ENCODE measurements at places on chromosomes 2 and 18.

GRCh38 chr2:37891846-37892435 lies 33.1 kb upstream of the RMDN2 start:
- no peak for DNase-seq

DNA sequence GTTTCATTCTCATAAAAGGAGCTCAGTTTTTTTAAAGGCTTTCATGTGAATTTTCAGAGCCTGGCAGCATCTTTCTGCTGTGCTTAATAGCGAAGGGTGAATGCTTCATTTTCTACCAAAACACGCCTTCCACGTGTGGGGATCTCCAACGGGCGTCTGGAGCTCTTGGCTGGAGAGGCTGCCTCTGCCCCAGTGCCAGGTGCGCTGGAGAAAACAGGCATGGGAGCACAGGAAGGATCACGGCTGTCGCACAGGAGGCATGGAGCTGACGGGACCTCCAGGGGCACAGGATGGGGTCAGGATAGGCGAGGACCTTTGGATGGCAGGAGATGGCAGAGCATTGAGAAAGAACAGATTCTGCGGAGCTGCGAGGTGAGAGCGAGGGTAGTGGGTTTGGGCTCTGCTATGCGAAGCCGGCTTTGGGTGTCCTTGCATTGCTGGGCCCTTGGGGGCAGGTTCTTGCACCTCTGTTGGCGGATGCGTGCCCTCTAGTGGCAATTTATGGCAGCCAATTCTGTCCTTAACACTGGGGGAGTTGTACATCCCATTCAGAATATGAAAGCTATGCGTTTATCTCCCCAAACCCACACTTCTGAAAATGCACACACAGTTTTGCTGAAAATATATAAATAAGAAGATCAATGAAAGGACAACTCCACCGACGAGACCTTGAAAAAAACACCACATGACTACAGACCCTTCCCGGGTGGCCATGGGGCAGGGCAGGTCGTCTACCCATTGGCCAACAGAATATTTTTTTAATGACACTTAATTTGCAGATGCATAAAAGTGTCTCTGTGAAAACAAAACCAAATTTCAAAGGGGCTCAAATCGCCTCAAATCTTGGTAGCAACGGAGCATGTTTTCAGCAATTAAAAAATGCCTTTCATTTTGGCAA lies 90.4 kb upstream of the SLC35G4 start:
- DNase-seq, result peak; percentile 47

- no peak for DNase-seq
Observed at GRCh38 chr2:101610750-101611315, 86.7 kb upstream of the MAP4K4 start.

DNA sequence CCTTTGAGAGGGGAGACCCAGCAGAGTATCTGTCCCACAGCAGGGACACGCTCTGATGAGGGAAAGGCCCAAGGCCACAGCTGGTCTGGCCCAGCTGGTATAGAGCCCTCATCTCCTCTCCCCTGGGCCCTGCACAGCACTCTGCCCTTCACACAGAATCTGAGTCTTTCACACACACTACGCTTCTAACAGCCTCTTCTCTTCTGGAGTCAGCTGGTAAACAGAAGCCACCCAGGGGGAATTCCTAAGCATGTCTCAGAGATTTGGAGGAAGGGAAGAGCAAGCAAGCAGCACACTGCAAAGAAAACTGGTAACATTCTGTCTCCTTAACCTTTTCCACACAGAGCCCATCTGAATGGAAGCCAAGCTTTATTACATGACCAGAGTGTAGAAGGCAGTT lies 121.1 kb upstream of the ACAA2 start:
- no peak for DNase-seq

DNA sequence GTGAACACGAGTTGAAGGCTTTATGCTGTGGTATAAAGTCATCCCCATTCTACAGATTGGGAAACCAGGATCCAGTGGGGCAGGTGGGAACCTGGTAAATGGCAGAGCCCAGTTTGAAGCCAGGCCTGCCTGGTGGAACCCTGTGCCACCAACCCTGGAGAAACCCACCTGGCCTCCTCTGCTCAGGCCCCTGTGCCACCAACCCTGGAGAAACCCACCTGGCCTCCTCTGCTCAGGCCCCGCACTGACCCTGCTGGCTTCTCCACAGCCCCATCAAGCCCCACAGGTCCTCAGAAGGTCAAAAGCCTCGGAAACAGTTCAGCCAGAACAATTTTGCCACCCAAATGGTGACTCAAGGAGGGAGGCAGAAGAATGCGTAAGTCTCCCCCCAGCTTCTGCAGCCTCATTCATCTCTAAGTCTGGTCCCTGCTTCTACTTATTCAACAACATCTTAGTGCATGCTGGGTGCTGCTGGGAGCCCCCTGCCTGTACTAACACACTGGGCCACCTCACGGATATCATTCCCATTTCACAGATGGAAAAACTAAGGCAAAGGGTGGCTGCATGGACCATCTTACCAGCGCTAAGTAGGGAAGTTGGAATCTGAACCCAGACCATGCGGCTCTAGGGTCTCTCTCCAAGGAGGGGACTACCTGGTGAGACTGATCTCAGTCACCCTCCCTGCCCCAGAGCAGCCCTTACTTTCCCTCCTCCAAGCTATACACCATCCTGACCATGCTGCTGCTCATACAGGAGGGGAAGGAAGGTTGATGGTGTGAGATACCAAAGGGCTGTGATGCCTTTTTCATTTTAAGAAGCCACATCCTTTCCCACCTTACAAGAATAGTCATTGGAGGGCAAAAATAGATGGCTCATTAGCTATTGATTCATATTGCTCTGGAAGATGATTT lies 93.7 kb upstream of the ID2 start:
- DNase-seq, result no peak

DNA sequence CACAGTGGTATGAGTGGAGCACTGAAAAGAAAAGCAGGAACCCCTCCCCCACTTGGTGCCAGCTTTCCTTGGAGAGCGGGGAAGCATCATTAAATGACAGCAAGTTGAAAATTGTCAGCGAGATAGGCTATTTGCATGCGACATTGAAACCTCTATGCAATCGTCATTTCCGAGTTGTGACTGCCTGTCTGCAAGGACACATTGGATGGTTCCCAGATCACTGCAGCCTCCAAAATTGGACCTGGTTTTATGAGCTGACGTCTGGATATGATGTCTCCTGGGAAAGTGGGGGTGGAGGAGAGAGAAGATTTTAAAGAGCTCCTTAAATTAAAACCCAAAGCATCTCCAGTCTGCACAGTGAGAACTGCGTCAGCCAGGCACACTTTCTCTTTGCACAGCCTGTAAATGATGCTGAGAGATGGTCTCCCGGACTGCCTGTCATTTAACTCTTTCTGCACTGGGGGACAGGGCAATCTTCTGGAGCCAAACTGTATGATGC lies 57.8 kb upstream of the KIF5C start:
- no peak for DNase-seq

GRCh38 chr2:72893594-72894319 lies 6.5 kb downstream of the SPR start:
- peak; percentile 64 for DNase-seq

GRCh38 chr2:18703555-18703954 lies 114.2 kb upstream of the NT5C1B start:
- DNase-seq, result no peak

GRCh38 chr2:104932243-104932642 lies 78.3 kb downstream of the POU3F3 start:
- no peak for DNase-seq

- DNase-seq, result no peak
Observed at GRCh38 chr2:96526615-96527285, 9.8 kb upstream of the ARID5A start.

DNA sequence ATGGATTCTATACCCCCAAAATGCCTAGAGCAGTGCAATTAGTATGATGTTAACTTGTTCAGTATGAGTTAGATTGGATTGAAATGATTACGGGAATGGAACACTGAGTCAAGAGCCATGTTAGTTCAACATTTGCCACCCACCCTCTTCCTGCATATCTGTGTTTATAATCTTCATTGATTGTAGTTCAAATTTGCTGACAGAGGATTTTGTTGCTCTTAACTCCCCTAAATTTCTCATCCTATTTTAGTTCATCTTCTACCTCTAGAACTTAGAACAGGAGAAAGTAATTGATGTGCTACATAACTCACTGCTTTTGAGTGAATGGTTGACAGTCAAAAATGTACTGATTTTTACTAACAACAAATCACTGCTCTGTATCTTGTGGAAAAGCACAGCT lies 673.5 kb upstream of the NRXN1 start:
- no peak for DNase-seq

DNA sequence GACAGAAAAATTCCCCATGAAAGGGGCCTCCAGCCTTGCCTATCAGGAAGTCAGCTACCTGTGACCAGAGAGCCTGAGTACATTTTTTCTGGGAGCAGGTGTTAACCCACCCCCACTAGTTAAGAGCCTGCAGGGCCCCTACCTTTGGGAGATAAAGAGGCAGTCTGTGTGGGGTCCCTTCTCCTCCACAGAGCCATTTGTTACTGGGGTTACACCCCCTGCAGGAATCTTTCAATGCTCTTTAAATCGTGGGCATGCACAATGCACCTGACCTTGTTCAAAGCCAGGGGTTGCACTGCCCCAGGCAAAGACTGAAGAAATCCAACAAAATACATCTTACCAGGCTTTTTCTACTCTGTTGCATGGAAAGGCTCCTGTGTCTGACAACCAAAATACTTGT lies 15.7 kb upstream of the LYPD6 start:
- DNase-seq, result no peak

GRCh38 chr2:27959496-27959895 lies 69.0 kb downstream of the BABAM2 start:
- DNase-seq, result peak; percentile 22

DNA sequence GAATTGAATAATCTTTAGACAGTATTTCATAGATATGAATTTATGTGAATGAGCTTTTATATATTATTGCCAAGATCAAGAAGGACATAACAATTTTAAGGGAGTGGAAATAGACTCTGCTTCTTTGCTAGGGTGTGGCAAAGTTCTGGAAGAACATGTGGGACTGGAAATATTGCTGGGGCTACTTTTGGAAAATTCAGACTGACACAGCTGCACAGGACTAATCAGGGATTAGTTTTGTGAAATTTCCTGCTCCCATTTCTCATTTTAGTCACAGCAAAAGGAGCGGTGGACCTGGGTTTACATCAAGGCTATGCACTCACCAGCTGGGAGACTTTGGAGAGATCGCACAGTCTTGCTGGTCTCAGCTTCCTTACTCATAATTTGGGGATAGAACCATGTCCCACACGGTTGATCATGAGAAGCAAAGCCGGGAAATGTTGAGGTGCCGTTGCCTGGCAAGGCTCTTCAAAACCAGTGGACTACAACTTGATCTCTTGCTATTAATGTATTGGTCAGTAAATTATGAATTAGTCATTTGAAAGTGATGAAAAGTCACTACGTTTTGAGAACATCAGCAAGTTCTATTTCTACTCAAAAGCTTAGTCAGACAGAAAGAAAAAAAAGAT lies 42.4 kb downstream of the IL1RL2 start:
- no peak for DNase-seq

GRCh38 chr2:111659361-111660333 lies 224.3 kb downstream of the ANAPC1 start:
- no peak for DNase-seq

GRCh38 chr2:42839809-42840501 lies 47.6 kb upstream of the HAAO start:
- DNase-seq, result no peak

DNA sequence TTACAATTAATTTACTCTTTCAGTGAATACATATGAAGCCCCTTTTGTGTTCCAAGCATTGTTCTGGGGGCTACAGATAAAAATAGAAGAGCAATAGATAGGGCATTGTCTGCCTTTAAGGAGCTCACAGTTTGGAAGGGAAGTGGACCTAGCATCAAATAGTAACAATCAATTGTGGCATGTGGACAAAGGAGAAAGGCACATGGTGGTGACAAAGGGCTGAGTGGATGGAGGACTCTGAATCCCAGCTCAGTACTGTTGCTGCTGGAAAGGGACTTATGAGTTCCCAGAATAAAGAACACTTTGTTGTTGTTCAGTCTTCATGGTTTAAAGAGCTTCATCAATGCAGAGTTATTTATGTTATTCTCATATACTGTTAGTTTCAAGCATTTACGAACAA lies 217.7 kb downstream of the HRH4 start:
- no peak for DNase-seq

DNA sequence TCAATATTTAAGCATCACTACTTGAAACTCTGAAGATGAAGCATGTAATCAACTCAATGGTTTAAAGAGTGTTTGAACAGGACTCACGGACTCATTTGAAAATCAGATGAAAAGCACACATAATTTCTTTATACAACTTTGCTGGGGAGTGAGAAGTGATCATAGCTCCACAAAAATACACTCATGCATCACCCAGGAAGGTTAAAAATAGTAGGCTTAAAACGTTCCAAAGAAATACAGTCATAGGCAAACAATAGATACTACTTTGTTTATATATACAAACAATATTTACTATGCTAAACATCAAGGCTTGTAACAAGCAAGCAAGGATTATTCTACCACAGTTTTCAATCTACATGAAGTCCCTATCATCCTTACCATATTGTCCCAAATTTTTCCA lies 11.6 kb downstream of the HNRNPLL start:
- DNase-seq, result no peak

- DNase-seq, result no peak
Observed at GRCh38 chr18:25189391-25190185, 162.4 kb downstream of the ZNF521 start.

GRCh38 chr2:174711206-174711605 lies 53.1 kb downstream of the CHRNA1 start:
- no peak for DNase-seq

DNA sequence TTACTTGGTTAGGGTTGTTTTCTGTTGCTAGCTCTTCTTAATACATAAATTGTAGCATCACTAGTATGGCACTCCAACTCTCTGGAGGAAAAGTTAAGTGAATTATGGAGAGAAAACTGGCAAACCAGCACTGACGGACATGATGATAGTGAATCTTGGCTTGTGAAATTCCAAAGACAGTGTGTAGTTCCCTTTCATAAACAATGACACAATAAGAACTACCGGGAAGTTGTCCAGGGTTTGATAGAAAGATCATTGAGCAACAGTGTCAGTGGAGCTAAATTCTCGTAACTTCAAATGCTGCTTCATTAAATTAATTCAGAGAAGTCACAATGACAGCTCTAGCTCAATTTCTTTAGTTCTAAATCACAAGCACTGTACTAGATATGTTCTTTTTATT lies 66.5 kb downstream of the RIT2 start:
- DNase-seq, result no peak

DNA sequence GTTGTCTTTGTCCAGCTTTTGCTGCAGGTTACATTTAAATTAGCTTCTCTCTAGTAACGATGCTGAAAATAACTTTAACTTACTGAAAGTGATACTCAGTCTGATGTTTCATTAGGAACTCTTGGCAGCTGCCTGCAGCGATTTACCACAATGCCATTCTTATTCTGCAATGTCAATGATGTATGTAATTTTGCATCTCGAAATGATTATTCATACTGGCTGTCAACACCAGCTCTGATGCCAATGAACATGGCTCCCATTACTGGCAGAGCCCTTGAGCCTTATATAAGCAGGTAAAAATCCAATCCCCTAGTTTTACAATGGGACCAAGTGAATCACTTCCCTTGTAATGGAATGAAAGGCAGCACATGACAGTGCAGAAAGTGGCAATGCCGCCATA lies 16.3 kb upstream of the MFF start:
- no peak for DNase-seq
